Neural progenitor cell (in vitro differentiated cells): ENCODE measurements at places on chromosomes 1 and 21.

- DNase-seq = peak; percentile 68
These were observed 1.5 kb downstream of the MXRA8 start for GRCh38 chr1:1356796-1357401.

- DNase-seq = no peak
These were observed 338.1 kb upstream of the SNX7 start for GRCh38 chr1:98323388-98323787.

- no peak for DNase-seq
These were observed 60.0 kb upstream of the HMCN1 start for GRCh38 chr1:185674201-185674600.

DNA sequence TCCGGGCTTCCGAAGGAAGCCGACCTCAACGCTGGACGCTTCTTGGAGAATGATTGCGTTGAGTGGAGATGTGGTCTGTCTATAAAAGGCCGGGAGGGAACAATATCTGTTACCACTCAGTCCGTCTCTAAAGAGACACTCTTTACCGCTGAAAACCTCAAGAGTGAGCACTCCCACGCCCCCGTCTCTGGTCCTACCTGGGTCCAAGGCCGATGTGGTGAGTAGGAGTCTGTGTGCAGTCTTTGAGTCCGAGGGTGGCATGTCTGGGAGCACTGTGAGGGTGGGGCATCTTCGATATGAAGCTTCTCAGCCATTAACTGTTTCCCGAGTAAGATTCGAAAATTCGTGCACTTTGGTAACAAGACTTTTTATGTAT lies 576 bp downstream of the ZFP69 start:
- DNase-seq = no peak

DNA sequence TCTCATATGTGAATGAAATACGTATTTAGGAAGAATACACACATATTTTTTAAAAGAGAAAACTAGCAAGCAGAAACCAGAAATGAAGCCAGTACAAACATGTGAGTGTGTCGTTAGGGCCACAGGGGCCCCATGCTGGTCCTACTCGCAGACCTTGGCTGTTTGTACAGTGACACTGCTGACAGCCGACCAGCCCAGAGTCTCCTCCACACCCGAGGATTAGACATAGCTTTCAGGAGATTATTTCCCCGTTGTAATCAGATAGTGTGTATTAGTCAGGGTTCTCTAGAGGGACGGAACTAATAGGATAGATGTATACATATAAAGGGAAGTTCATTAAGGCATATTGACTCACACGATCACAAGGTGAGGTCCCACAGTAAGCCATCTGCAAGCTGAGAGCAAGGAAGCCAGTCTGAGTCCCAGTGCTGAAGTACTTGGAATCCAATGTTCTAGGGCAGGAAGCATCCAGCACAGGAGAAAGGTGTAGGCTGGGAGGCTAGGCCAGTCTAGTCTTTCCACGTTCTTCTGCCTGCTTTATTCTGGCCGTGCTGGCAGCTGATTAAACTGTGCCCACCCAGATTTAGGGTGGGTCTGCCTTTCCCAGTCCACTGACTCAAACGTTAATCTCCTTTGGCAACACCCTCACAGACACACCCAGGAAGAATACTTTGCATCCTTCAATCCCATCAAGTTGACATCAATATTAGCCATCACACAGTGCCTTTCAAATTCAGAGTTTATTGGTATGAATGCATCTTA lies 51.2 kb downstream of the DIP2A start:
- DNase-seq = no peak

DNA sequence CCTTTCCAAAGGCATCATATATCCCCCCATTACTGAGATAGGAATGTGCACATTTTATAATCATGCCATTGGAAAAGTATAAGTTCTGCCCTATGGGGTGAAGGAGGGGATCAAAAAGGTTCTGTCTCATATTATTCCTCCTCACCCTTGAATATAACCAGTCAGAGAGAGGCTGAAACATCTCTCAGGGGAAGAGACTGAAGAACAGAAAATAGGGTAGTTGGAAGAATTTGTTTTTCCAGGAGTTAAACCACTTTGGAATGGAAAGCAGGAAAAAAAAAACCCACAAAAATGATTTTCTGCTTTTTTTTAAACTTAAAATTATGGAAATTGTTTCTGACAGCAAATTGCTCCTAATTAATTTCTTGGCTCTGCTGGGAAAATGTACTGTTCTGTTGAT lies 52.8 kb upstream of the BEND5 start:
- no peak for DNase-seq

DNA sequence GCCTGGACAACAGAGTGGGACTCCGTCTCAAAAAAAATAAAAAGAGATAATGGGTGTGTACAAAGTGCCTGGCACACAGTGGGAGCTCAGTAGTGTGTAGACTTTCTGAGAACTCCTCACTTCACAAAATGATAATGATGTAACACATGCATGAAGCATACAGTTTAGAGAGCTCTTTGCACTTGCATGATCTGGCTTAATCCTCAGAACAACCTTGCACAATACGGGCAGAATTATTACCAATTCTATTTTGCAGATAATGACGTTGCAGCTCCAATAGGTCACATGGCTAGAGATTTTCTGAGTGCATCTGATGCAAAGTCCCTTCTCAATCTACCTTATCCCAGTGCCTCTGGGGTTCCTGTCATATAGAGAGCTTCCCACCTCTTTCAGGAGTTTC lies 71.4 kb downstream of the CD247 start:
- DNase-seq = no peak

- DNase-seq = no peak
These were observed 4.1 kb upstream of the FCRL2 start for GRCh38 chr1:157781048-157781447.

DNA sequence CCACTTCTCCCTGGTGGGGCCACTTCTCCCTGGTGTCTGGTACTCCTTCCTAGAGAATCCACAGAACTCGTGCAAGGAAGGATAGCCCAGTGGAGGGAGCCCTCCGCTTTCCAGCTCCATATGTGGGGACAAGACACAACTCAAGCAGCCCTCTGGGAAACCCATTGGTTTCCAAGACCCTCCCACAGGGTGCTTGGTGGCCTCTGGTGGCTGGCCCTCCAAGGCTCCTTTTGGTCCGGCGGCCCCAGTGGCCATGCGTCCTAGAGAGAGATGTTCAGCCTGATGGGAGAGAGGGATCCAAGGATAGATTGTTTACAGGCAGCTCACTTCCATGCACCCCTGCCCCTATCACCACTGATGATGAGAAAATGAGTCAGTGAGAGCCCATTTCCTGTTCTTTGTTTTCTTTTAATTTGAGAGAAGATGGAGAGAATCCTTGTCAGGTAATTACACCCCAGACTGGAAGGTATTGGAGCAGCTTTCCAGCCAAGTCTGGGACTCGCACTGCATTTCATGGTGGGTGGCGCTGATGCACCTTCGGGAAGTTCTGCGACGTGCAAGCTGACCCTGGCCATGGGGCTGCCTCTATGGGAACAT lies 486.2 kb upstream of the VAMP3 start:
- DNase-seq = no peak

DNA sequence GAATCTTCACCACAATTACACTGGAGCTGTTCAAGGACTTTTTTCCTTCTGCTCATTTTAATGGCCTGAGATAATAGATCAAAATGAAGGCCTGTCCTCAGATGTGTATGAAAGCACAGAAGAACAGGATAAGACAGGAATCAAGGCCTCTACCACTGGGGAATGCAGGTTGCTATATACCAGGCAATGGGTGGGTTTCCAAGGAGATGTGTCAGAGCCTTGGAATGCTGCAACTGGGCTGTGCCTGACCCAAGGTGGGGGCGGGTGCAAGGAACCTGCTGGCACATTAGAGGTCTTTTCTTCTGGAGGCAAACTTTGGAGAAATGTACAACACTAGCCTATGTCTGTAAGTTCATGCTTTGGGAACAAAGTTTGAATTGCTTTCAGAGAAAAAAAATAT lies 21.7 kb upstream of the LAMC2 start:
- DNase-seq = no peak

DNA sequence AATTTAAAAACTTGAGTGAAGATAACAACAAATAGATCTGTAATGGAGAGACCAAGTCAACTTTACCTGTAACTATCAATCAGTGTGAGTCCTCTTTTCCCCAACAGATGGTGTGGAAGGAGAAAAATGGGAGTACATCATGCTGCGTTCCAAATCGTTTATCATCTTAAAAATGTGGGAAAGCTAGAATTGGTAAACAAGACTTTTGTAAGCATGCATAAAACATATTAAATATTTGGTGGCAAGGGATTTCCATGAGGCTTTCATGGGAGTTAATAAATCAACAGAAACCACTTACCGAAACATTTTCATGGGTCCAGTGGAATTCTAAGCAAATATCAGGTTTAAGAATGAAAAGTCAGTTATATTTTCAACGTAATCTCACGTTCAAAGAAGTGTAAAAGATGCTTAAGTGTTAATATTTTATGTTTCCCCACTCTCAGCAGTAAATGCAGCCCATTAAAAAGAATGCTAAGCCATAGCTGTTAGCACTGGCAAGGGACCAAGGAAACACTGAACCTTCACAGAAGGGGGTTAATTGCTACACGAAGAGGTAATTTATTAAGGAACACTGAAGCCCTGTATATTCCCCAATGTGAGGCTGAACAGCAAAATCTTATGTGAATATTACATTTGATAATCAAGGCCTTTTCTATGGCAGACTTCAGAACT lies 117.0 kb downstream of the ZC3H11B start:
- no peak for DNase-seq

GRCh38 chr1:183609759-183610452 lies 19.6 kb upstream of the NCF2 start:
- no peak for DNase-seq

DNA sequence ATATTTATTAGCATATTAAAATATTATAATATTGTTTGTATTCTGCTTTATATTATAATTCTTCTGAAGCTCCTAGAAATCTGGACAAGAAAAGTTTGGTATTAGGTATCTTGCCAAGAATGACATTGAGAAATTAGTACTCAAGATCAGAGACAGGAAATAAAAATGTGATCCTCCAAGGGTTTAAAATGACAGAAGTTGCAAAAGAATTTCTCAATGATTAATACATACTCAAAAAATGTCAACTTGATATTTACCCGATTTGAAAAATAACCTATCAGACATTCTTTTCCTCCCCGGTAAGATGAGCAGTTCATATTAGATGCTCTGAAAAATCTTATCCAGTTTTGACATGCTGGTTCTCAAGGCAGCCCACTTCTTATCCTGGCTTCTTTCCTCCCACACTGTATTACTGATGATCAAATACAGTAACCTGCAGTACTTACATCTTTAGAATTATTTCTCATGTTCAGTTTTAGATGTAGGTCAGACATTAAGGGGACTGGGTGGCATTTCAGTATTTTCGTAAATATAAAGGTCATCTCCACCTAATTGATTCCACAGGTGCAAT lies 55.3 kb downstream of the CACHD1 start:
- no peak for DNase-seq

GRCh38 chr1:51416910-51417309 lies 86.5 kb upstream of the TTC39A start:
- DNase-seq = no peak

GRCh38 chr1:210687582-210688279 lies 359.0 kb downstream of the HHAT start:
- no peak for DNase-seq

DNA sequence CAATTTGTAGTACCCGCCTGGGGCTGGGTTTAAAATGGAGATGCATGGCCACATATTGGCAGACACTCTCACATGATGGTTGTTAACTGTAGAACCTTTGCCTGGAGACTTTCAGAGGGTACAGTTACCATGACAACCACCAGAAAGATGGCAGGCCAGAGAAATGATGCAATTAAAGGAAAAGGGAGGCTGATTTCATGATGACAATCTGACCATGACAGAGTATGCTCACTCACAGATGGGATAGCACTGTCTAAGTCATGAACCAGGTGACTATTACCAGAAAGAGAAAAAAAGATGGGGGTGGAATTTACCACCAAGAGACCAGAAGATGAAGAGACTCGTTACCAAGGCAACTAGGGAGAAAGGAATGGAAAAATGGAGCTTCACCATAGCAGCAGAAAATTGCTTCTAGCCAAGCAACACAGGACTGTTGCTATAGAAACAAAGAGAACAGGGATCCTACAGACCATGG lies 3.5 kb upstream of the TRIT1 start:
- no peak for DNase-seq

DNA sequence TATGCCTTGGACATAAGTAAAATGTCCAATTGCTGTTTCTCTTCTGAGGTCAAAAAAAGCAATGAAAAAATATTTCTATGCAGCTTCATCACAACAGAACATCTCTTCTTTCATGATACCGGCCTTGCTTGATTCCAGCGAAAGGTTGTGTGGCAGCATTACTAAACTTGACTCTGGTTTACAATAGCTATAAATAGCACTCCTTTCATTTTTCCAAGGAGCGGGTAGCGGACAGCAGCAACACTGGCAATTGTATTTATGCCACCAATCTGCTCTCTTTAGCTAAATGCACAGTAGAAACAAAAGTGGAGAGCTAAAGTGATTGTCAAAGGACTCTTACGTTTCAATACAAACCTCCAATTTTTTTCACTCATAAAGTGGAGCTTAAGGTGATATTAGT lies 7.5 kb upstream of the DAB1 start:
- DNase-seq = no peak

DNA sequence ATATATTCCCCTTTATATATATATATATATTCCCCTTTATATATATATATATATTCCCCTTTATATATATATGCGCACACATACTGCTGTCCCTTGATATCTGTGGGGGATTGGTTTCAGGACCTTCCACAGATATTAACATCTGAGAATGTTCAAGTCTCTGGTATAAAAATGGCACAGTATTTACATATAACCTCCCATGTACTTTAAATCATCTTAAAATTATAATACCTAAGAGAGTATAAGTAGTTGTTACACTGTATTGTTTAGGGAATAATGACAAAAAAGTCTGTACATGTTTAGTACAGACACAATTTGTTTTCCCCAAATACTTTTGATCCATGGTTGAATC lies 45.8 kb downstream of the NR5A2 start:
- no peak for DNase-seq

DNA sequence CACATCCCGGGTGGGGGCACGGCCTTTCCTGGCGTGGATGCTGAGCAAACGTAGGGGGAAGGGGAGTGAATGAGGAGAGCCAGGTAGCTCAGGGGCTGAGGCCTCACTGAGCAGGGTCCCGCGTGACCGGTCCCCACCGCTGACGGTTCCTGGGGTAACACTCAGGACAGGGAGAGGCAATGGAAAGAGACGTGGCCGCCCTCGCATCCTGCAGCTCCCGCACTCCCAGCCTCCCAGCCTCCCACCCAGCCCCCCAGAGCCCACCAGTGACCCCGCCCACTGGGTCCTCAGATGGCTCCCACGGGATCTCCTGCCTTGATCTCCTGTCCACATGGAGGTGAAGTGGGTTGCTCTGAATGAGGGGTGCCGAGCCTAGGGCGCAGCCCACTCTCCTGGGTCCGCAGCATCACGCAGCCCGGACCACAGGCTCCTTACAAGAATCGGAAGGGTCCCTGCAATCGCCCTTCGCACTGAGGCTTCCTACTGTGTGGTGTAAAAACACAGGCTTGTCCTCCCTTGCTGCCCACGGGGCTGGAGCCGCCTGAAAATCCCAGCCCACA lies 2.4 kb downstream of the TSPEAR start:
- DNase-seq = no peak

- no peak for DNase-seq
These were observed 6.9 kb downstream of the TMEM81 start for GRCh38 chr1:205077158-205077933.
